ENCODE measurements at places on chromosomes 6 and 20.

DNA sequence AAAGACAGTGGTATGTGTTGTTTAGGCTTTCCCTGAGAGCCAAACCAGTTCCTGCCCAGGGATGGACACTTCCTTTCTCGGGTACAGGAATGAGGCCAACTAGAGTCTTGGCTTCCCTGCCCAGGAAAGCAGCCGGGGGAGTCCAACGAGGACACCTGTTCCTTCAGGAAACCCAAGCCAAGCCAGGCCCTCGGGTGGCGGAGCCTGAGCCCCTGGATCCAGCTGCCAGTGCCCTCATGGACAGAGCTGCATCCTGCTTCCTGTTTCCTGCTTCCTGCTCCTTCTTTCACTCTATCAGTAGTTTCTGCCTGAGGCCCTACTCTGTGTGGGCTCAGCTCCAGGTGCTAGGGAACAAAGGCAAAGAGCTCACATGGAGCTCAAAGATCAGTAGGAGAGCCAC is 7.9 kb upstream of the SIRPA start:
- peak; percentile 26 for DNase-seq

DNA sequence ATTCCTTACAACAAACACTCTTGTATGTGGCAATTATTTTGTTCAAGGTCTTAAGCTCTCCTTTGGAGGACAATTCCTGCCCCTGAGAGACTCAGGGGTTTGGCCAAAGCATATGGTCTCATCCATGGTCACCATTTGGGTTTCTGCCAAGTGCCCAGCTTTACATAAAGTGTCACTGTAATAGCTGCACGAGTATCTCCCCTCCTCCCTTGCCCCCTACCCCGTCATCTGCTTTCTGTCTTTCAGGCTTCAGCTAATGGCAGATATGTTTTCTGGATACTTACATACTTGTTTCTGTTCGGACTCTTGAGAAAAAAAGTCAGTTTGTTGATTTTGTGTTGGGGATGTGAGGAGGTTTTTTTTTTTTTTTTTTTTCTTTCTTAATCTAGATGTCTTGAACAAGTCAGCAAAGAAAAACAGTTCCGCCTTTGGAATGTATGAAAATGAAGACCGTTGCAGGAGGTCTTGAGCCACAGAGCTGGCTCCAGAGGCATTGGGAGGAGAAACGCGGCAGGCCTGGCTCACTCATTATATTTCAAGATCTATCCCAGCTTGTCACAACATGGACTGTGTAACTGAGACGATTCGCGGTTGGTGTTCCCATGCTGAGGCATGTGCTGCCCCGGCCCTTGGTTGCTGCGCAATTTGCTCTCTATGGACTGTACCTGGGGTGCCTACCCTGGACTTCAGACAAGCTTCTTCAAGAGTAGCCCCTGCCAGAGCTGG is 32.6 kb upstream of the STX16 start:
- peak; percentile 43 for DNase-seq

GRCh38 chr6:41228096-41228495 is at the start of gene TREML4:
Gene TREML4, plus strand, starts transcription at chr6:41228349. Its CDS starts 79 bp downstream, at chr6:41228428.
- no peak for DNase-seq

DNA sequence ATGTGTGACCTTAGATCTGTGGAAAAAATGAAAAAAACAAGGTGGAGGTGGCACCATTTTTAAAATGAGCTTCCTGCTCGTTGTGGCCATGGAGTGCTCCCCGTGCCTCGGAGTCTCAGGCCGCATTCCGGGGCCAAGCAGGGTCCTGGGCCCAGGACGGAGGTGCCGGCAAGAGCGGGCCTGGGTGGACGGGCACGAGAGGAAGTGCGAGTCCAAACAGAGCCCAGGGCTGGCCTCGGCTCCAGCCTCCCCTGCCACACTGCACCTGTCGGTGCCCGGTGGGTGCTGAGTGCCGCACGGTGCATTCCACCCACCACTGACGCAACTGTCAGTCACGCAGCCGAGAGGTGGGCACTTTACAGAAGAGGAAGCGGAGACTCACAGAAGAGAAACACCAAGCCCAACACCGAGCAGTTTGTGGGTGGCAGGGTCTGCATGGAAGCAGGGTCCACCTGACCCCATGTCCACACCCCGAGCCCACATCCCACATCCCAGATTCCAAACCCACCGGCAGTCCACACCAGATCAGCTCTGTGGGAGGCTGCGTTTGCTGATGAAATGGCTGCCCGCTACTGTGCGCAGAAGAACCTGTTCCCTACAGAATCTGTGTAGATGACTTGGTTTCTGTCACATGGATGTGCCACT is 97.7 kb downstream of the PSMB1 start:
- no peak for DNase-seq

DNA sequence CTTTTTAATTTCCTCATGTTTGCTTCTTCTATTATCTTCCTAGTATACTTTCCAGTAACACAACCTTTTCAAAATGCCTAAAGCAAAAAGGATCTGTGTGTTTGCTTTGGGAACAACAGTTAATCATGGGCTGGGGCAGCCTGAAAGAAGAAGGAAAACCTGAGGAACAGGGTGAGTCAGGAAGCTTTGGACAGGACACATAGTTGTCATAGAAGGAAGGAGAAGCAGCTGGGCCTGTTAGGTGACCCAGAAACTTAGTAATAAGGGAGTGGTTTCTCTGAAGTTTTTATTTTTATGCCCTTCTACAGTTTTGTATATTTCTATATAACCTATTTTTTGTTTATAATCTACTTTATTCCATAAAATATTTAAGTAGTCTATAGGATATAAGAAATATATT is 61.4 kb downstream of the CD24 start:
- no peak for DNase-seq

GRCh38 chr6:147506704-147507114 is 1.8 kb upstream of the SAMD5 start:
- peak; percentile 78 for DNase-seq

GRCh38 chr6:163823577-163823976 is 409.1 kb downstream of the QKI start:
- no peak for DNase-seq

DNA sequence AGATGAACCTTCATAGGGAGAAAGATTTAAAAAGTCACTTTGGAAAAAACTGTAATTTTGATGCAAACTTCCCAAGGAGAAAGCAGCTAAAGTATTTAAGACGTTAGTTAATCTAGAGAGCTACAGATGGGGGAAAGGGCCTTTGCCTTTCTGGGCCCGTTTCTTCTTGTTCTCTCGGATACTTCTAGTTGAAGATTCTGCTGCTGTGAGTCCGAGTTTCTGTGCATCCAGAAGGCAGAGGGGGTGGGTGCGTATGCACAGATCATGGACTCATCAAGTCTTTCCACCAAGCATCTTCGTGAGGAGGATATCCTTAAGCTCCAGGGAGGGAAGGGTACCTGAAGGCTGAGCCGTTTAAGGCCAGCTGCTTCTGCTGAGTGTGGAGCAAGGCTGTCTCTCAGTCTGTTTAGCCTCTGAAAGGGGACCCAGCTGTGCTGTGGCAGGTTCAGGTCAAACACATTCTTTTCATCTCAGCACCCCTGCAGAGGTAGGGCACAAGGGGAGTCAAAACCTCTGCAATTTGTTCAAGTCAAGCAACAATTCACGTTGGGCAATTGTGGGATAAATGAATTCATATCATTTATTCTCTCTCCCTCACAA is 4.3 kb downstream of the LAMP5 start:
- DNase-seq = no peak

GRCh38 chr6:88585276-88585692 is 378.1 kb downstream of the RNGTT start:
- no peak for DNase-seq

DNA sequence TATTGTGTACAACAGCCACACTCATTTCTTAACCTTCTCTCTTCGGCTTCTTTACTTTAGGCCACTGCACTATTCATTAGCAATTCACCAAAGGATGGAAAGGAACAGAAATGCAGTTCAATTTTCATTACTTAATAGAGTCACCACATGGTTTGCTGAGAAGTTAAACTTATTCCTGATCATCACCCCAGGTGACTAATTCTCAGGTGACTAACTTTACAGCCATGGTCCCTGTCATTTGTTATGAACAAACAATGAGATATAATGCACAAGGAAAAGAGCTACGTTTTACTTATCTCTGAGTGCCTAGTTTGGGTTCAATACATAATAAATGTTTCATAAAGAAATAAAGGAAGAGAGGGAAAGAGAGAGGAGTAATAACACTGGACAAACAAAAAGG is 45.8 kb upstream of the DST start:
- DNase-seq = no peak

DNA sequence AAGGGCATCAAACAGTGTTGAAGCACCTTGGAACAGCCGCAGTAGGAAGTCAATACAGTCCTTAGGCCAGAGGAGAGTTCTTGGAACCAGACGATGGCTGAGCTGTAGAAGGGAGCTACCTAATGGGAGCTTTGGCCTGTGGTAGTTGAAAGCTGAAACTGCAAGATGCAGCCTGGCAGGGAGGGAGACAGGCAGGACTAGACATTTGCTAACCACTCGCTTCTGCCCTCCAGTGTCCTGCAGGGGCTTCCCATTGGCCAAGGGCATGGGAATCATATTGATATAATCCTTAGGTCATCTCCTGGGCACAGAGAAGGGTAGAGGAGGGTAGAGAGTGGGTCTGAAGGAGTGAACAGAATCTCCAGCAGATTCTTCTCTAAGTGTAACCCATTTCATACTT is 60.4 kb downstream of the TPD52L1 start:
- DNase-seq = no peak

- no peak for DNase-seq
Observed at GRCh38 chr20:57959018-57959417, 249.2 kb upstream of the PMEPA1 start.

DNA sequence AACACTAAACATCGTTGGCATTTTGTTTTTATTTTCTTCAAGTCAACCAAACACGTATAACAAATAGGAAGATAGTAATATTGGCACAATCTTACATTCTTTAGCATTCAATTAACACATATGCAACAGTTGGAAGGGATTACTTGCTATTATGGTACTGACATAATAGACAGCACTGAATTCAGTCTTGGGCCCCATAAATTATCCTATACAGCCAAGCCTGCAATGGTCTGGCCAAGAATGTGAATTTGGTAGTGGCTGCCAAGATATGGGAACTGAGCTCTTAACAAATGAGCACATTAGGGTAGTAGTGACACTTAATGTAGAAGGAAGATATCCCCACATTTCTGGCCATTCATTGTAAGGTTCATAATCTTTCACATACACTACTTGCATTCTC is 44.8 kb upstream of the ARHGAP18 start:
- DNase-seq = no peak

DNA sequence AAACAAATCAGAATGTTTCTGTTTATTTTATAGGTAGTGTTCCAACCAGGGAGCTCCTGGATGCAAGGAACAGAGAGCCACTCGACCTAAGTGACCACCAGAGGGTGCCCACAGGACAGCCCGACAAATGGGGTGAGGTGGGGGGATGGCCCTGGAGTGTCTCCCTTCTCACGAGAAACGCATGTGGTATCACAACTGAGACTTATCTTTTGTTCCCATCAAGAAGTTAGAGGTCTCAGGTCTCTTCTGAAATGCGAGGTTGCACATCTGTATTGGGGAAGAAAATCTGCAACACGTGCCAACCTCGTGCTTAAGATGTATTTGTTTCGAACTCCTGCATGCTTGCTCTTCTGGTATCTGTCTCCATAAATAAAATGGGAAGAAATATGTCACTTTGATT is 104.0 kb downstream of the ISM1 start:
- peak; percentile 63 for DNase-seq
